ENCODE measurements at places on chromosomes 4 and X. TPM values are rescaled to one million over a fixed set of nuclear protein-coding genes. Genes with fewer than 3 reads are reported as not detected.

The GABRQ gene
- not detected for total RNA-seq

The FGF2 gene
- total RNA-seq: 1.9 TPM

The EGFL6 gene
- not detected for total RNA-seq

The NXF2 gene
- not detected for total RNA-seq

The AWAT2 gene
- total RNA-seq: not detected

The SLC6A14 gene
- not detected for total RNA-seq

The FAM9B gene
- total RNA-seq: not detected

The KIAA0232 gene
- 48.1 TPM for total RNA-seq

The PIM2 gene
- 159 TPM for total RNA-seq

The GPR34 gene
- total RNA-seq: 45.1 TPM

The FRMPD3 gene
- 0.43 TPM for total RNA-seq

GRCh38 chrX:106039920-106040319 lies 1.4 kb upstream of the SERPINA7 start:
- H3K36me3 ChIP-seq: no peaks in the 10 kb centered on the region
- H3K27ac ChIP-seq: no peak overlapping the region
- DNase-seq: no peak

DNA sequence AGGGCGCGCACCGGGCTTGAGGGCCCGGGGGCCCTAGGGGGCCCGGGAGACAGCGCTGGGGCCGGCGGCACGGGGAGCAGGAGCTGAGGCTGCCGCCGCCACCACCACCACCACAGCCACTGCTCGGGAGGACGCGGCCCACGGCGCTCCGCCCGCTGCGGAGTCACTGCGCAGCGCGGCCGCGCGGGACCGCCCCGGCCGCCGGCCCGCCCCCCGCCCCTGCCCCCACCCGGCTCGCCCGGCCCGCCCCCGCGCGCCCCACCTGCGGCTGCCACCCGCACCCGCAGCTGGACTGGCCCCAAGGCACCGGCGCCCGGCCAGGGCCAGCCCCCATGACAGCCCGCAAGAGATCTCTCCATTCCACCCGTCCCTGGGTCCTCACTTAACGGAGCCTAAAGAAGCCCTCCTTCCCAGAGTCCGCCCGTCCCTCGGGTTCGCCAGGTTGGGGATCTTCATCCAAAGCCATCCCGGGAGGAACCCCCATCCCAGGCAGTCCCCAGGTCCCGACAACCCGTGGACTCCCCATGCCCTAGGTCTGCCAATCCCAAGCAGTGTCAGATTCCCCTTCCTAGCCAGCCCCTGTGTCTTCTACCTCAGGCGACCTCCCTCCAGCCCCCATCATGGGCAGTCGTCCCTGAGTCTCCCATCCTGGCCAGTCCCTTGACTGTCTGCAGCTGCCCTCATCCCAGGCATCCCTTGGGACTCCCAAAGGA lies 40.0 kb upstream of the IQSEC2 start:
- H3K4me1 ChIP-seq: peaks cover 19% of the 10 kb centered on the region
- peaks cover 46% of the 10 kb centered on the region for H3K27me3 ChIP-seq
- no peaks in the 10 kb centered on the region for H3K36me3 ChIP-seq
- no peak overlapping the region for H3K27ac ChIP-seq

- H3K27me3 ChIP-seq: peaks cover 5% of the 10 kb centered on the region
- no peak for DNase-seq
- no peak overlapping the region for H3K27ac ChIP-seq
- no peak overlapping the region for H3K4me3 ChIP-seq
Observed at GRCh38 chr4:10161146-10161545, 44.5 kb upstream of the WDR1 start.

GRCh38 chr4:106583567-106583966 lies 215.0 kb upstream of the GIMD1 start:
- no peaks in the 10 kb centered on the region for H3K4me1 ChIP-seq
- no peak overlapping the region for H3K27ac ChIP-seq
- H3K4me3 ChIP-seq: no peak overlapping the region
- no peaks in the 10 kb centered on the region for H3K36me3 ChIP-seq
- DNase-seq: no peak

- H3K27ac ChIP-seq: peak overlapping the region; percentile 86
- peaks cover 4% of the 10 kb centered on the region for H3K4me1 ChIP-seq
Observed at GRCh38 chrX:64204252-64204651, 1.3 kb downstream of the AMER1 start.

GRCh38 chr4:127084666-127085065 lies 548.1 kb upstream of the INTU start:
- H3K27ac ChIP-seq: no peak overlapping the region
- no peaks in the 10 kb centered on the region for H3K4me1 ChIP-seq
- no peaks in the 10 kb centered on the region for H3K36me3 ChIP-seq
- DNase-seq: no peak

- H3K36me3 ChIP-seq: no peaks in the 10 kb centered on the region
- H3K27me3 ChIP-seq: no peaks in the 10 kb centered on the region
- H3K4me1 ChIP-seq: no peaks in the 10 kb centered on the region
Observed at GRCh38 chrX:37509349-37509748, 62.1 kb upstream of the LANCL3 start.

GRCh38 chr4:13983189-13983790 lies 355.8 kb upstream of the BOD1L1 start:
- no peaks in the 10 kb centered on the region for H3K36me3 ChIP-seq
- H3K27ac ChIP-seq: no peak overlapping the region
- H3K4me3 ChIP-seq: no peak overlapping the region
- H3K4me1 ChIP-seq: no peaks in the 10 kb centered on the region
- DNase-seq: no peak
- no peaks in the 10 kb centered on the region for H3K27me3 ChIP-seq

GRCh38 chrX:88863726-88864125 lies 116.7 kb downstream of the CPXCR1 start:
- H3K27me3 ChIP-seq: no peaks in the 10 kb centered on the region
- DNase-seq: no peak
- no peaks in the 10 kb centered on the region for H3K36me3 ChIP-seq
- H3K27ac ChIP-seq: no peak overlapping the region
- no peaks in the 10 kb centered on the region for H3K4me1 ChIP-seq

DNA sequence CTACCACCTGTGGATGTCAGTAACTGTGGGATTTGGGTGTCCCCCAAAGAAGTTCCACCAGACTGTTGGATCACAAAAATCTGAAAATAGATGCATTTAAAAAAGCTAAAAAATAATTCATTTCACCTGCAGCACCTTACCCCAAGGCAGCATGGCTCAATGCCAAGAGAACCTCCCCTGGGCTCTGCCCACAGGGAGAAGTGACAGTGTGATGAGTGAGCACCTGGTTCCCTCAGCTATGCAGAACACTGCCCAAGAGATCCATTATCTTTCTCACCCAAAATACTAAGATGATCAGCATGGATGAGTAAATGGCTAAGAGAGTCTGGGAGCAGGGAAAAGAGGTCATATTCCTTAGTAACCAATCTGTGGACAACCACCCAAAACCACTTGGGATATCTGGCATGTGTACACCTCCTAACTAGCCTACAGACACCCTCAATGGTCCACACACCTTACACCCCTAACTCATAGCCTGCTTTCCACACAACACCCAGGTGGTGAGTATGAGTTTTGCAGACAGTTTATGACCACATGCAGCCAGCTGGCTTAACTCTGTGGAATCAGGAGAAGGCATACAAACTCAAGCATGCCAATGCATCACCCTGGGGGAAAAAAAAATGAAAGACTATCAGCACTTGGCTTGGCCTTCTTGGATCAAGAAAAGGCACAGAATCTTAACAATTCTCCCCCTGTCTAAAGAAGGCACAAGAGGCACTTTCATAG lies 416.5 kb upstream of the SMIM31 start:
- H3K4me1 ChIP-seq: no peaks in the 10 kb centered on the region
- no peaks in the 10 kb centered on the region for H3K36me3 ChIP-seq
- no peak overlapping the region for H3K4me3 ChIP-seq
- H3K27me3 ChIP-seq: no peaks in the 10 kb centered on the region
- no peak overlapping the region for H3K27ac ChIP-seq
- no peak for DNase-seq

DNA sequence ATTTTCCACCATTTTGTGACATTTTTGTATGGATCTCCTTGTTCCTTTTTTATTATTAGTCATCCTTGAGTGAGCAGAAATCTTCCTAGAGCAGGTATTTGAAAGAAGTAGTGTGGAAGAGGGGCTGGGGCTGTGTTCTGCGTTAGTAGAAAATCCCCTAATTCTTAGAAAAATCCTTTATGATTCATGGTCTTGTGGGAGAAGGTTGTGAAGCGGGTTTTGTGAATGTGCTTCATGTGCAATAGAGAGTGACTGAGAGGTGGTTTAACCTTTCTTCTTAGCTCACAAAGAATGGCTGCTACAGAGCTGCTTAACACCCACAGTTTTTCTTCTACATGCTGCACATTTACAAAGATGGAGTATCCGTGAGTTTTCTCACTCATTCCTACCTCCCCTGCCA lies 220.5 kb downstream of the IDS start:
- H3K27me3 ChIP-seq: no peaks in the 10 kb centered on the region
- H3K27ac ChIP-seq: no peak overlapping the region
- no peak overlapping the region for H3K4me3 ChIP-seq
- no peaks in the 10 kb centered on the region for H3K36me3 ChIP-seq

DNA sequence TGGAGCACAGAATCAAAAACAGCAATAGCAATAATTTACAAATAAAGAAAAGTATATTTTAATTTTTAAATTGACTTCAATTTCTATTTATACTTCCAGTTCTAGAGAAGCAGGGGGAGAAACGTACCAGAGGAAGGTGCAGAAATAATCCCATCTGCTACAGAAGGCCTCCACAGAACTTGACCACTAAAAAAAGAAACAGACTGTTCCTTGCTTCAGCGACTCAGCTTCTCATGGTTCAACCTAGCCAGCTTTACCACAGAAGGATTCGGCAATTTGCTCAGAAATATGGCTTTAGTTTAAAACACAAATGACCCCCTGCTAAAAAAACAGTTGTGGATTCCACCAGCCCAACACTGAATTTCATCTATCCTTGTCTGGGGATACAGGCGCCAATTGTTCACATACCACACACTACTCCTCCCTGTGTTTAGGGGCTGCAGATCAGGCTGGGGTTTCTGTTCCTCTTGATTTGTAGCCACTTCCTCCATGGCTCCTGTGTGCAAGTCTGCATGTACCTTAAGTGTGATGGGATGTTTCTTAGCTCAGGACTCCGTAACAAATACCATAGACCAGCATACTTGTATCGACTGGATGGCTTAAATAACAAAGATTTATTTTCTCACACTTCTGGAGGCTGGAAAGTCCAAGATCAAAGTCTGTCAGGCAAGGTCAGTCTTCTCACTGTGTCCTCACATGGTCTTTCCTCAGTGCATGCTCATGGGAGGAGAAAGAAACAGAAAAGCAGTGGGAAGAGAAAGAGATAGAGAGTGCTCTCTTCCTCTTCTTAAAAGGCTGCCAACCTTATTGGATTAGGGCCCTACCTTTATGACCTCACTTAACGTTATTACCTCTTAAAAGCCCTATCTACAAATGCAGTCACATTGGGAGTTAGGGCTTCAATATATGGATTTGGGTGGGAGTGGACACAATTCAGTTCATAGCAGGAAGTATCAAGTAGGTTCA lies 79.1 kb downstream of the AMOT start:
- H3K27ac ChIP-seq: no peak overlapping the region
- DNase-seq: no peak
- H3K36me3 ChIP-seq: no peaks in the 10 kb centered on the region
- no peaks in the 10 kb centered on the region for H3K4me1 ChIP-seq
